ENCODE measurements at places on chromosomes 4 and X.

DNA sequence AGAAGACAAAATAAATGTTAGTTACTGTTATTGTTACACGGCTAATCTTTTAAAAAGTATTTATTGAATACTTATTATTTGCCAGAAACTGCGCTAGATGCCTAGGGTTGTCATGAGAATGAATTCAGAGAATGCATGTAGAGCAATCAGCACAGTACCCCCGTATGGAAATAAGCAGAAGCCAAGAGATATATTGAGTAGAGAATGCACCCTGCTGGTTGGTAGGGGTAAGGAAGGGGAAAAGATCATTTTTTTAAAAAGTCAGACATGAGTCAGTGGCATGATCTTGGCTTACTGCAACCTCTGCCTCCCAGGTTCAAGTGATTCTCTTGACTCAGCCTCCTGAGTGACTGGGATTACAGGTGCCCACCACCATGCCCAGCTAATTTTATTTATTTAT lies 13.1 kb upstream of the DRP2 start:
- no peak for DNase-seq

- DNase-seq = peak; percentile 13
Measured at GRCh38 chr4:153142700-153143438, 61.4 kb upstream of the TRIM2 start.

- no peak for DNase-seq
Measured at GRCh38 chr4:25060963-25061340, 30.2 kb upstream of the LGI2 start.

GRCh38 chrX:114101081-114101480 lies 482.8 kb upstream of the HTR2C start:
- DNase-seq = no peak

- DNase-seq = no peak
Measured at GRCh38 chrX:133726642-133727041, 258.8 kb downstream of the GPC3 start.

GRCh38 chr4:3247399-3248177 lies 1.4 kb upstream of the MSANTD1 start:
- DNase-seq = no peak

DNA sequence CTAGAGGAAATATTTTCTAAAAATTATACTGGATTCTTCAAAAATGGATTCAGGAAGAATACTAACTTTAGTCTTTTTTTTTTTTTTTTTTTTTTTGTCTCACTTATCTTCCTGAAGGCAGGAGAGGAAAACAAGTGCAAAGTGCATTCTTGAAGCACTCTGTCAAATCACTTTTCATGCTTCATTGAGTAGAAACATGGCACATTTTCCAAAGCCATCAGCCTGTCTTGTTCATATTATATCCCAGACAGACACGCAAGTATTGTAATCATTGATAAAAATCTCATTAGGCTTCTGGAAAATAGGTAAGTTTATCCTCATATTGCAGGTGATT lies 1.2 kb downstream of the BBS12 start:
- no peak for DNase-seq

DNA sequence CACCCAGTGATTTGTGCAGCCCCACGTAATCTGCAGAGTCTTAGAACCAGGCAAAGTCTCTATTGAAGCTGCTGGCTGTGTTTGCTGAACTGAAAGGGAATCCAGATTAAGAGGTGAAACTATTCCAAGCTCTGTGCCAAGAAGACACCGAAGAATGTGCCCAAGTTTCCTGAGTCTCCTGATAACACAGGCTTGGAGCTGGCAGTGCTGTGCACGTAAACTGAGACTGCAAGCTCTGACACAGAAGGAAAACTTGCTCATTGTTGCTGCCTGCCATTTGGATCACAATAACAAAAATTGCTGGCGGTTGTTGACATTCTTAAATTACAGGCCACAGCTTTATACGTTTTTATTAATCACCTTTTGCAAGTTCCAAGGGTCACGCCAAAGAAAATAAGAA lies 60.2 kb upstream of the VCX3B start:
- no peak for DNase-seq

DNA sequence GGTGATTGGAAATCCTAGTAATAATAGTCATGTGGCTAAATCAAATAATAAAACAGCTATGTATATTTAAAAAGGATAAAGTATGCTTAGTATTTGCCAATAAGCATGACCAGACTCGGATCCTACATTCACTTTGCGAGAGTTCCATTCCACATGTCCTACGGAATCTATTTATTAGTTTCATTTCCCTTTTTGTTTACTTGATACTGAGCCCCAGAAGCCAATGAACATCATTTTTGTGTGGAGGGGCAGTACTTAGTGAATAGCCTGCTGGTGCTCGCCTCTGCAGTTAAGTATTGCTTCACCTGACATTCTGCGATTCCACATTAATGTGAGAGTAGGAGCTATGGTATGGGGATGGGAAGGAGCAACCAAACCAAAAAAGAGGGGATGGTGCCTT lies 58.5 kb upstream of the NAP1L5 start:
- no peak for DNase-seq

DNA sequence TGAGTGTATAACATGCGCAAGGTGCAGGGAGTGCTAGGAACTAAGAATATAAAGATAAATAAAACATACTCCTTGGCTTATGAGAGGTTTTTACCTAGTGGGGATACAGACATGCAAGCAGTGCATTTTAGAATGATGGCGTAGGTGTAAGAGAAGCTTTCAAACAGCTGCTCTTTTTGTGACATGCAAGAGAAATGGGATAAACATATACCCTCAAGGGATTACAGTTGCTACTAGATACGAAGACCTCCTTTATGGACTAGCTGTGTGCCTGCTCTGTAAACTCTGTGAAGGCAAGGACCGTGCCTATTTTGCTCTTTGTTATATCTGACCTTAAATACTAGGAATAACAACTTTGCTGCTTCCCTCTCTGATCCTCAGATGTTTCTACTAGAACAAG lies 39.0 kb upstream of the SLITRK4 start:
- no peak for DNase-seq

DNA sequence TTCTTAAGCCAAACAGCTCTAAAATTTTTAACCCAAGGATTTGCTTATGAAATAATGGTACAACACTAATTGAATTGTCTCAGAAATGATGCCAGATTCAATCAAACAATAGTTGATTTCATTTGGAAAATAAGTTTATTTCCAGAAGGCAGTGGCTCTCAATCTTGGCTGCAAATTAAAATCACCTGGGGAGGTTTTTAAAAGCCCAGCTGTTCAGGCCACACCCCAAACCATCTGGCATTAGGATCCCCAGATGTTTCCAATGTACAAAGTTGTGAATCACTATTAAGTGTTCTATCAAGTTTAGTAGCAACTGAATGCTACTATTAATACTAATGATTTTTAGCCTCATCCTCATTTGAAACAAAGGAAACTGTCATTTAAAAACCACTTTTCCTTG lies 22.2 kb downstream of the TMEM184C start:
- DNase-seq = no peak

DNA sequence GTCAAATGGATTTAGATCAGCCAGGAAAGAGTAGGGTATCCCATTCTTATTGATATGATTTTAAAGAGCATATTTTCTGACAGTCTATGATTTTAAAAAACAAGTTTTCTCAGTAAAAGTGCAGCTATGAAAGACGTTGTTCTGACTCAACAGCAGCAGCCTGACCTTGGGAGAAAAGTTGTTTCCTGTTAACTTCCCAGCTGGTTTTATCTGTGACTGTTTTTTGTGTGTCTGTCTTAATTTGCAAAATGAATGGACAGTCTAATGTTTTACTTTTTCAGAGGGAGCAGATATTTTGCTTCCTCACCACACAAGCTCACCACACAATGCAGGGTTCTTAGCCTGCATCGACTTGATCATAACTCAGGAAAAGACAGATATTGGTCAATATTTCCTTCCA lies 764 bp upstream of the MTHFD2L start:
- no peak for DNase-seq

DNA sequence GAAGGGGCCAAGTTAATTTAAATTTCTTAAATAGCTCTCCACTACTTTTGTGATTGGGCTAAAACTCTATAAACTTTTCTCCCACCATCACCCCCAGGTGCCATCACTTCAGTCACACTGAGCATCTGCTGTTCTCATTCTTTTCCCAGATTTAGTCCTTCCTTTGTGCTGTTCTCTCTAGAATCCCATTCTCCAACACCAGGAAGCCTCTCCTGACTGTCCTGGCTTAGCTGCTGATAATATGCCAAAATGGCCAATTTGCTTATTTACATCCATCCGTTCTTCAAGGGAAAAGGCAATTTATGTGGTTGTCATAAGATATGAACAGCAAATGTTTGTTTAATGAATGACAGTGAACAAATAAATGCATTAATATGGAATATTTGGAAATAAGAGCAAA lies 44.1 kb downstream of the FGFBP1 start:
- DNase-seq = no peak

GRCh38 chr4:1767770-1768366 lies 25.2 kb upstream of the FGFR3 start:
- no peak for DNase-seq

- DNase-seq = no peak
Measured at GRCh38 chr4:163343604-163344146, at the start of gene NPY5R. Gene NPY5R (plus strand): TSS chr4:163343892. CDS start chr4:163350274, 6,382 bp downstream.

- DNase-seq = no peak
Measured at GRCh38 chrX:138638996-138639395, 72.5 kb downstream of the FGF13 start.

DNA sequence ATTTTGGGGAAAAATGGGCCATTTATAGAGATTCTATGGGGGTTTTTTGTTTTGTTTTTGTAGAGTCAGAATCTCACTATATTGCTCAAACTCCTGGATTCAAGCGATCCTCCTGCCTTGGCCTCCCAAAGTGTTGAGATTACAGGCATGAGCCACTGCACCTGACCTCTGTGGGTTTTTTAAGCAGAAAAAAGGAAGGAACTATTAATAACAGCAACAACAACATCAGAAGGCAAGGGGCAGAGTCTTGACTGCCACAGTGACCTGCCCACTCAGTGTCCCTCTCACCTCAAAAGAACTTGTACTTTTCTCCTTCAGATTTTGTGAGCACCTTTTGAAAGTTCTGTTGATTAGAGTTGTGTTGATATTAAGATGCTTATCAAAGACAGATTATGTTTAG lies 48.1 kb downstream of the FNIP2 start:
- DNase-seq = no peak

- DNase-seq = no peak
Measured at GRCh38 chr4:10577018-10577417, 107.5 kb downstream of the CLNK start.

GRCh38 chr4:156496797-156497196 lies 474.8 kb downstream of the PDGFC start:
- DNase-seq = no peak

DNA sequence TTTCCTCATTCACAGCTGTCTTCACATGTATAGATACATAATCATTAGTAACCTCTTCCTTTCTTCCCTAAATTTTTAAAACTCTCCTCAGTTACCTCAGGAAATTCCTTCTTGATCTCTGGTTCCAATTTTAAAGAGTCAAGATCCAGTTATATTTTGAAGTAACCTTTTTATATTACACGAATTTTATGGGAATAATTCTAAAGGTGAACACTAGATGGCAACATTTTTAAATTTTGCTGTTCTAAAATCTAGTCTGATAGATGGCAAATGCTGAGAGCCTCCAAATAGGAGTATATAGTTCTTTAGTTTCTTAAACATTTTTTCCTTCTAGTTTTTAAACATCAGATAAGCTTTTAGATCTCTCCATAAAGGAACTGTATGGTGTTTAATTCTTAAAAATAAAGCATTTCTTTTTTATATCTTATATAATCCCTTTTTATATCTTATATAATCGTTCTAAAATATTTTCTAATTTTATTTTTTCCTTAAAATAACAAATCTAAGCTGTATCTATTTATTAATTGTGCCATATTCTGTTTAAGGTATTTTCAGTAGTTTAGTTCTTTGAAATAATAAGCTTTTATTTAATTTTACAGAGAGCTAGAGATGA lies 37.9 kb upstream of the PAPSS1 start:
- no peak for DNase-seq

- DNase-seq = no peak
Measured at GRCh38 chrX:35842674-35843073, 44.5 kb downstream of the MAGEB16 start.

DNA sequence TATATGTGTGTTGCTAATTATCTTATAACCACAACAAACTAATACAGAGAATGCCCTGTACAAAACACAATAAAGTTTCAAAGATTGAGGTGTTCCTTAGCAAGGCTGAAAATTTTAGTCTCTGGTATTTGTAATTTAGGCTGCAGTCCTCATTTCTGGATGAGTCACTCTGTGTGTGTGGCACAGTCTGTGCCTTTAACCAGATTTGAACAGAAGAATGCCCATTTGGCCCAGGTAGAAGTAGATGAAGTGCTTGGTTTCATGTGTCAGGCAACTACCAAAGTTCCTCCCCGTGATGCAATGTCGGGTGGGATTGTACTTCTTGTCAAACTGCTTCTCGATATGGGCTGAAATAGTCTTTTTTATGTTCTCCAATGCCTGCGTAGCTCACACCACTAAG lies 91.6 kb upstream of the H2AZ1 start:
- DNase-seq = no peak

- DNase-seq = no peak
Measured at GRCh38 chrX:39935411-39936064, 162.2 kb downstream of the BCOR start.

GRCh38 chrX:50691820-50692219 lies 122.2 kb downstream of the SHROOM4 start:
- DNase-seq = no peak

- DNase-seq = no peak
Measured at GRCh38 chrX:143854006-143854405, 29.9 kb upstream of the UBE2NL start.

GRCh38 chrX:63754136-63754859 lies 30.7 kb downstream of the ARHGEF9 start:
- peak; percentile 2 for DNase-seq

DNA sequence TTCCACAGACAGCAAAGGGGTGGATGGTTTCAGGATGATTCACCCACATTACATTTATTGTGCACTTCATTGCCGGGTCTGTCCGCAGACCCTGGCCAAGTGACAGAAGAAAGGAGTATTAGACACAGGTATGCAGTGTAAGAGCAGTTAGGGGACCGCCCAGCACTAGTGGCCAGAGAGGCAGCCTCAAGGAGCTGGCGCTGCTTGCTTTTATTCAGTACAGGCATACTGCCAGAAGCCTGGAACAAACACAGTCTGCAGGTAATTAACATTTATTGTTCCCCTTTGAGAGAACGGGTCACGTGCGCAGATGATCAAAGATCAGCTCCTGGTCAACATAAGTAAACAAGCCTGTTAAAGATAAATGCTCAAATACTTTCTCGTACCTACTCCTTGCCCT lies 1639.0 kb upstream of the IGFBP7 start:
- no peak for DNase-seq

DNA sequence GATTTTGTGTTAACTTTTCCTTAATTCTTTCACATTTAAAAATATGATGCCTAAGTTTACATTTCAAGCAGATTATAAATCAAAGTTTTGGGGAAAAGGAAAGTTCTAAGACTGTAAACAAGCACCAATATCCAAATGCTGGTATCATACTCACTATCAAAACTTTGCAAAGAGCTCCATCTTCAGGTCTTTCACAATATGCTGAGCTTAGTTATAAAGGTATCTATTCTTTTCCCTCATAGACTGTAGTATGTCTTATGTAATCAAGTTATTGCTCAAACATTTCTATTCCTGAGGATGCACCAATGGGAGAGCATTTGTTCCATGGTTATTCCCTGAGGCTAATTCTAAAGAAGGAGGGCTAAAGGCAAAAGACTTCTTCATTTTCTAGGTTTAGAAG lies 207.9 kb upstream of the FAM241A start:
- DNase-seq = no peak
